ENCODE measurements at places on chromosomes 2 and 18. TPM values are rescaled to one million over a fixed set of nuclear protein-coding genes. Genes with fewer than 3 reads are reported as not detected.
A peak's percentile ranks its signal among the peaks of the same experiment; 100 is the strongest.

GRCh38 chr2:68195096-68195495, 37.4 kb downstream of the PNO1 start:
- DNase-seq = no peak

DNA sequence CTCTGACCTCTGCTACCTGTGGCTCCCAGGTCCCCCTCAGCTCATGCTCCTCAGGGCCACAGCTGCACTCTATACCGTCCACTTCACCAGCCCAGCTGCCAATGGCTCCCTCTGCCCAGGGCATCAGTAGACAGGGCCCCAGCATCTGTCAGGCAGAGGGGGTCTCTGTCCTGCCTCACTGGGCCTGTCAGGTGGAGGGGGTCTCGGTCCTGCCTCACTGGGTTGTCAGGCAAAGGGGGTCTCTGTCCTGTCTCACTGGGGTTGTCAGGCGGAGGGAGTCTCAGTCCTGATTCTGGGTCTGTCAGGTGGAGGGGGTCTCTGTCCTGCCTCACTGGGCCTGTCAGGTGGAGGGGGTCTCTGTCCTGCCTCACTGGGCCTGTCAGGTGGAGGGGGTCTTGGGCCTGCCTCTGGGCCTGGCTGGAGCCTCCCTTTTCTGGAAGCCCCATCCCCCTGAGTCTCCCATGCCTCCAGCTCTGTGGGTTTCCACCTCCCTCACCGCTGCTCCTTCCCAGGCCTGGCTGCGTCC, 19.9 kb downstream of the SNORC start:
- DNase-seq = no peak

DNA sequence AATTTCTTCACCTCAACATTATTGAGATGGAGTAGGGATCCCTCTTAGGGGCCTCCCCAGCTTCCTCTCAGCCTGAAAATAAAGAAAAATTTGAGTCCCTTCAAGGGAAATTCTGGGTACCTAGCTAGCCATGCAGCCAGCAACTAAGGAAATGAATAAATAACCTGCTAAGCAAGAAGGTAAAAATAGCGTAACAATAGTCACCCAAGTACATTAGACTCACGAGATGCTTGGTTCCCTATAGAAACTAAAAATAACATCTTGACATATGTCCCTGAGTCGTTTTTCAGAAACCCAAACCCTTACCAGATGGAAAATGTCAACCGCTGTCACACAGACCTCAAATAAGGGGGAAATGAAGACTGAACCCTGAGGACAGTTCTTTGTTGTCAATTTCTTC, 51.9 kb downstream of the CACNB4 start:
- DNase-seq = no peak

GRCh38 chr18:23380001-23380550, 73.0 kb upstream of the RIOK3 start:
- peak; percentile 46 for DNase-seq

DNA sequence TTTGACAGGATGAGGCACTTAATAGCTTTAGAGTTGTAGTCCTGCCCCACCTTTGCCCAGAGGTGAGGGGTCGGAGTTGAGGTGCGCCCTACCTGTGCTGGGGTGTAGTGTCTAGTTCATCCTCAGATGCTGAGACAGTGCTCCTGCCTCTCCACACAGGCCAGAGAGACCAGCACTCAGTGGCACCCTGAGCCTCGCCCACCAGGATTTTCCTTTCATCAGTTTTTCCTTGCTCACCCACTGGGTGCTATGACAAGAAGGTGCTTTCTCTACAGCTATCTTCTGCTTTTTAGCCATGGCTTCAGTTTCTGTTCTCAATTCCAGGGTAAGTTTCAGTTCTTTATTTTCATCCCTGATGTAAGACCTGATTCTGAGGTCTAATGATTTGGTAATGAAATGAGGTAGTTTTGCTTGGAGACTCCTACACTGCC, 16.8 kb upstream of the TMEM131 start:
- DNase-seq = no peak

GRCh38 chr18:47247416-47248114, 3.9 kb downstream of the SKOR2 start:
- DNase-seq = no peak

GRCh38 chr2:133418671-133419070, 149.6 kb downstream of the NCKAP5 start:
- no peak for DNase-seq

GRCh38 chr2:207926989-207927300, 98.4 kb downstream of the PLEKHM3 start:
- no peak for DNase-seq

DNA sequence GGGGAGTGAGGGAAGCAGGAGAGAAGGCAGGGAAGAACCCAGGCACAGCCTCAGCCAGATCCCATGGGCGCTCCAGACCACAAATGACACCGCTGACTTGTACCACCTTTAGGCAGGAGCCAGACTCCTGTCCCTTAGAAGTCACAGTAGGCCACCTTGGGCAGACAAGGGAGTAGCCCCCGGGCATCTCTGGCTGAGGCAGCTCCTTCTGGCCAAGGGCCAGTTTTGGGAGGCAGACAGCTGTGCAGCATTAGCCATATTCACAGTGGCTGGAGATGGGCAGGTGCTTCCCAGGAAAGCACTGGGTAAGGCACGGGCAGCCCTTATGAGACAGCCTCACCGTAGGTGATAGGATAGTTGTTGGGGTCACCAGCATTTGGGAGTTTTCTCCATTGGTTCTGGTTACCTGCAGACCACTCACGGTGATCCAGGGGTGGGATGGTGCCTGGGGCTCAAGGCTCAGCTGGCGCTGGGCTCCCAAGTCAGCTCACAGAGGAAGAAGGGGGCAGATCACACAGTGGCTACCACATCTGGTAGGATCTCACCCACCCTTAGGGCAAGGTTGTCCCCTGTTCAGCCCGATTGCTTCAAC, 2.1 kb downstream of the ASTL start:
- DNase-seq = no peak

DNA sequence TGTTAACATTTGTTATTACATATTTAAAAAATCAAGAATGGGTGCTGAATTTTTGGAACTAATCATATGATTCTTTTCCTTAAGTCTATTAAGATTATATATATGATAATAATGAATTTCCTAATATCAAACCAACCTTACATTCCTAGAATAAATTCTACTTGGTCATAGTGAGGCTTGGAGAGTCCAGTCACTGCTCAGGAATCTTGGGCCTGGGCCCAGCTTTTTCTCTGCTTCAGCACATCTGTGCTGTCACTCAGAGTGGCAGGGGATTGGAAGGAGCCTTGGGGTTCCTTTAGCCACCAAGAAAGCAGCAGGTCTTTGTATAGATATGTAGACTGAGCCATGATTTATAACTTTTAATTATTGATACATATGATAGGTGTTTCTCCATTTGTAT, 19.9 kb upstream of the ZAP70 start:
- no peak for DNase-seq

GRCh38 chr2:50749216-50749615, 282.7 kb downstream of the NRXN1 start:
- DNase-seq = no peak

GRCh38 chr2:1730015-1730927, 14.0 kb downstream of the PXDN start:
- DNase-seq = peak; percentile 74

- no peak for DNase-seq
These were observed 23.6 kb downstream of the INPP5D start for GRCh38 chr2:233083782-233084181.

DNA sequence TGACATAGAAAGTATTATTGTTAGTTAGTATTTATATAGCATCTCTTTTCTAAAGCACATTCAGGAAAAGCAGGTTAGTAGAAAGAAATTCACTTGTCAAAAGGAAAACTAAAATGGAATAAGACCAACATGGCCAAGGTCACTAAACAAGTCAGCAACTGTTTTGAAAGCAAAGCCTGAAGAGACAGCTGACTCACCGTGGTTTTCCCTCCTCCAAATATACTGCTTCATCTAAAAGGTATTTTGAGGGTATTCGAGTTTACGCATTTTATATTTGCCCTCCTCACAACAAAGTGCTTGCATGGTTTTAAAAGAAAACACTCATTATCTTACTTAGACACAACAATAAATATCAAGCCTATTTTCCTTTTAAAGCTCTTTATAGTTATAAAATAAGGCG, 24.0 kb downstream of the ZNF385B start:
- peak; percentile 44 for DNase-seq

- no peak for DNase-seq
These were observed 21.4 kb upstream of the HAAO start for GRCh38 chr2:42813763-42814162.

DNA sequence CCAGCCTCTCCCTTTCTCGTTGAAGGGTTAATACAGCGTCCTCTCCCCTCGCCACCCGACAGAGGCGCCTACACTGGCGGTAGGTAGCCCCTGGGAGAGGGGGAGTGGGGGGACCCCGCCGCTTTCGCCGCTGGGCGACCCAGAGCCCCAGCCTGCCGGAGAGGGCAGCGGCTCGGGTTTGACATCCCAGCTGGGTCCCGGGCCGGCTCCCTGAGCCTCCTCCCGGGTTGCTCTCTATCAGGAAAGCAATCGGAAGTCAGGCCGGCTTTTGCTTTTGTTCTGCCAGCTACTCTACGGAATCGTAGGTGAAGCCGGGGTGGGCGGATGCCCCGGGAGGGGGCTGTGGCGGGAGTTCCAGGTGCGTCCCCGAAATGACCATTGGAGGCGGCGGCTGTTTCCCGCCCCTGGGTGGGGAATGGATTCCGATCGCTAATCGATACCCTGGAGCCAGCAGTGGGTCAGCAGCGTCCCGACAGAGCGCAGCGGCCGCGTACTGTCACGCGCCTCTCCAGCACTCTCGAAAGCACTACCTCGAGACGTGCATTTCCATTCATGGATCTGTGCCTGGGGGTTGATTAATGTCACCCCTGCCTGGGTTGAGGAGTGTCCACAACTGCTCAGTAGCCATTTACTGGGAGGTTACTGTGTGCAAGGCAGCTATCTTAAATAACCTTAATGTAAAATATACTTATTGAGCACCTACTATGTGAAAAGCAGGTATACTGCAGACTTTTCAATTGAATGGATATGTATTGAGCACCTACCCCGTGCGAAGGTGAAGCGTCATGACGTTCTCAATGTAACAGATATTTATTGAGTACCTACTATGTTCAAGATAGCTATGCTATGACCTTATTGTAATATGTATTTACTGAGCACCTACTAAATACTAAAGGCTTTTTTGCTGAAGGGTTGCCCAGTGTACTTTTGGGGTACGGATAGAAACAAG, 1.1 kb downstream of the MAPK4 start:
- DNase-seq = no peak

DNA sequence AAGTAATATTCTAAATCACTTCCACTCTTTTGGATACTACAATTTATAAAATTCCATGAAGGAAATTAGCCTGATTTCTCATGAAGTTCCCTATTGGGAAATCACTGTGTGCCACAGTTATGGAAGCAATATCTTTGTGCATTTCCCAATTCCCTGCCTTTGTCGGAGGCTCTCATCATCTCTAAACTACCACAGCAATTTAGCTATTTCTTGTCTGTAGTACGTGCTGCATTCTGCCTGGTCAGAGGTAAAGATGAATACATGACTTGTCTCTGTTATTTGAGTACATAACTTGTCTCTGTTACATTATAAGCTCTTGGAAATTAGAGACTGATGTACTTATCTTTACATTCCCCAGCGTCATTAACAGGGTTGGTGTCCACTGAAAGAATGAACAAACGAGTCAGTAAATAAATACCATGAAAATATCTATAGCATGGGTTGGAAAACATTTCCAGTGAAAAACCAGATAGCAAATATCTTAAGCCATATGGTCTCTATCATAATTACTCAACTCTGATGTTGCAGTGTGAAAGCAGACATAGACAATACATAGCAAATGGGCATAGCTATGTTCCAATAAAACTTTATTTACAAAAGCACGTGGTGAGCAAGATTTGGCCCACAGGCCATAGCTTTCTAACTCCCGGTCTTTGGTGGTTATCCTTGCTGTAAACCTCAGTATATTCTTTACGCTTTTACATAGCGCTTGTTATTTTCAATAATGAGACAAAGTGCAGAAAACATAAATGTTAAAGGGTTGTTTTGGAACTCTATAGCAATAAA, 78.8 kb downstream of the BCL2 start:
- DNase-seq = peak; percentile 16

- no peak for DNase-seq
These were observed 23.0 kb downstream of the COPS9 start for GRCh38 chr2:240112914-240113690.

DNA sequence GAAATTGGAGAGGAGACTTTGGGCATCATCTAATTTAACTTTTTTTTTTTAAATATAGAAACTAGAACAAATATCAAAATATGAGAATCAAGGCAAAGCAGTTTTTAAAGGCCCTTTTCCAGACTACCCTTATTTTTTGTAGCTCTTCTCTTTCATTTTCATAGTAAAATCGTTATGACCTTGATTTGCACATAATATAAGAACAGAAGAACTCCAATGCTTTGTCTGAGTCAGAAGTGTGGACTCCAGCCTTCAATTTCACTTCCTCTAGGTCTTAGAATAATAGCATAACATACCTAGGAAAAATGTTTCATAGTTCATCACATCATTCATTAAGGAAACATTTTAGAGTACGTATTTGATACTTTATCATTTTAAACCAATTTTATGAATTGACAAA, 74.4 kb downstream of the ANKRD12 start:
- DNase-seq = no peak

DNA sequence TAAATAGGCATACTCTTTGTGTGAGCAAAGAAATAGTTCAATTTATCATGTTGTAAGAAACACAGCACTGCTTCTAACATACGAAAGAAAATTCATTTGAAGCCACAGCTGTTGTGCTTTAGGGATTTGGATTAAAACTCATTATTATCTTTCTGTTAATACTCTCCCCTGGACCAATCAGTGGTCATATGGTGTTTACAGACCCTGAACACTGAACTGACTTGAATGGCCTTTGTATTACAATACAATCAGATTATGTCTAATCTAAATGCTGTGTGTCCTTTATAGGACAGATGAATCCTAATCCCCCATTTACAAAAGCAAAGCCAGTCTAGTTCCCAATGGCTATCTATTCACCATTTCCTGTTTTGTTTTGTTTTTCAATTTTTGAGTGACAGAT, 36.5 kb downstream of the ZNF385B start:
- DNase-seq = no peak

DNA sequence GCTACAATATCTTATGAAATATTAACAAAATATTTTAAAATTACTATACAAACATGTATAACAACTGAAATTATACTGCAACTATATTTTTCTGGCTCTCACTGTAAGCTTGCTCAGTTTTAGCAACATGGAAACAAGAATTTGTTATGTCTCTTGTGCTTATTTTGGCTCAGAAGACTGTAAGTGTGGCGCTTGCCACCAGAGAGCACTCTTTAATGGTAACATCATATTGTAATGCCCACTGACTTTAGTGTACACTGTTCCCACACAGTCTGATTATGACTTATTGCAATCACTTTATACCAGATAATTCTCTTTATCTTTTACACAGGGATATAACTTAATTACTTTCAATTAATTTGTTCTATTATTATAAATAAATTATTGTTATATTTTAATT, 1500.6 kb upstream of the TMEFF2 start:
- DNase-seq = peak; percentile 33

- no peak for DNase-seq
These were observed 5.7 kb upstream of the PTPRN start for GRCh38 chr2:219314804-219315468.

REG3G gene
- not detected for total RNA-seq

IHH gene
- total RNA-seq = not detected

MBD5 gene
- total RNA-seq = 25.1 TPM

AGXT gene
- total RNA-seq = not detected

SIX2 gene
- total RNA-seq = 0.15 TPM

PHLPP1 gene
- total RNA-seq = 2.1 TPM

CAB39 gene
- 49.7 TPM for total RNA-seq

COLEC12 gene
- not detected for total RNA-seq

SRD5A2 gene
- 0.05 TPM for total RNA-seq

ATIC gene
- 64.4 TPM for total RNA-seq

All from NCI-H460 (cell line).